Spinal cord (tissue), 10 donors: ENCODE measurements at places on chromosomes 5 and 9.

- DNase-seq = no peak
Measured at GRCh38 chr5:133942614-133943474, 25.6 kb downstream of the C5orf15 start.

DNA sequence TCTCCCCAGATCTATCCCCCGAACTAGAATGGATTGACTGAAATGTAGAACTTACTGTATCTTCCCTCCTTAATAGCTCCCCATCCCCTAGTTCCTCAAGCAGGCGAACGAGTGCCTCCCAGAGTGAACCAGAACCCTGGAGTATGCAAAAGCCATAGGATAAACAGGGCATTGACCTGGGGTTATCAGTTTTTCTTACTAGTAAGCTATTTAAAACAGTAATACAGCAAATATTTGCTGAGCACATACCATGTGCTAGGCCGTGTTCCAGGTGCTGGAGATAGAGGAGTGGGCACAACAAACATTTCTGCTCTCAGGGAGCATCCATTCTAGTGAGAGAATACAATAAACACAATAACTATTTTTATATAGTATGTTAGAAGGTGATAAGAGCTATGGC is 1.8 kb downstream of the SKP2 start:
- DNase-seq = no peak

- no peak for DNase-seq
Measured at GRCh38 chr9:36063804-36064447, 27.2 kb downstream of the RECK start.

GRCh38 chr9:95930277-95930676 is 54.8 kb downstream of the ERCC6L2 start:
- DNase-seq = no peak

DNA sequence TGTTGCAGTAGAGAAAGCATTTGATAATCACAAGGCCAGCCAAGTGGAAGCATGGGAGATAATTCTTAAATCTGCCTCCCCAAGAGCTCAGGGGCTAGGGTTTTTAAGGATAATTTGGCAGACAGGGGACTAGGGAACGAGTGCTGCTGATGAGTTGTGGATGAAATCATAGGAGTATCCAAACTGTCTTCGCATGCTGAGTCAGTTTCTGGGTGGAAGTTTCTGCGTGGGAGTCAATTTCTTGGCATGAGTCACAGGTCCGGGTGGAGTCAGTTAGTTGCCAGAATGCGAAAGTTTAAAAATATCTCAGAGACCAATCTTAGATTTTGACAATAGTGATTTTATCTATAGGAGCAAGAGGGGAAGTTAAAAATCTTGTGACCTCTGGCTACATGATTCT is 112.6 kb downstream of the TMC1 start:
- DNase-seq = no peak

GRCh38 chr5:151036556-151036955 is 16.2 kb downstream of the GPX3 start:
- DNase-seq = no peak

DNA sequence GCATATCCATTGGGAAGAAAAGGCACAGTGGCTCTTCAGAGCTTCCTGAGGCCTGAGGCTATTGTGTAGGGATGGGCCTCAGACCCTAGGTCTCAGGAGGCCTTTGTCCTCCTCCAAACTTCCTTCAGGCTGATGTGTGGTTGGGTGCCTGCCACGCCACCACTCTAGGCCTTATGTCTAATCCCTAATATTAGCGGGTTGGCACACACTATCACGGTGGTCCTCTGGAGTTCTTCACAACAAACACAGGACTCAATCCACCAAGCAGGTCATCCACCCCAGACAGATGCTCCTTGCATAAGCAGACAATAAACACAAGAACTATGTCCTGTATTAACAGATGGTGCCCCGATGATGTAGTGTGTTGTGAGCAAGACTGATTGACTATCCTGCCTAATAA is 31.0 kb upstream of the FSTL4 start:
- no peak for DNase-seq

- no peak for DNase-seq
Measured at GRCh38 chr5:2874099-2874498, 122.6 kb upstream of the IRX2 start.

DNA sequence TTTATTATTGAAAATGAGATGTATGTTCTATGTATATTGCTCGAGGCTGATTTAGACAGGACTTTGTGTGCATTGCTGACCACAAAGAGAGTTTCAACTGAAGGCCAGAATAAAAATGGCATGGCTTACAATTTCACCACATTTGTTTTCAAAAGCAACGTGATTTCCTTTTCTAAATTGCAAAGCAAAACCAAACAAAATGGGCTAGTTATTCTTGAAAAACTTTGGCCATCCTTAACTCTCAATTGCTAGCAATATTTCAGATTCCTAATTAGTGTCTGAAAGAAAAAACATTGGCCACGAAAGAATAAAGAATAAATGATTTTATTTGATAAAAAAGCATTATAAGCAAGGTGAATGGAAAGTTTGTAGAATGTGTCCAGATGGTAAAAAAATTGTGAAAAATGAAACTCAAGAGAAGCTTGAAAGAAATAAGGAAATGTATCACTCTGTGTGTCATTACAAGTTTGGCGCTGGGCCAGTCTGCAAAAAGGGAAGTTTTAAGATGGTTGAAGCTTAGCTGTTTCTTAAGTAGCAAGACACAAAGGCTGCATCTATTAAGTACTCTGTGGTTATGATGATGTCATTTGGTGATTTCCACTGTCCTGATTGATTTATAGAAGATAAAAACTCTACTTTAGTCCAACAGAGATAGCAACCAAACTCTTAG is 89.2 kb upstream of the PRLR start:
- DNase-seq = no peak

DNA sequence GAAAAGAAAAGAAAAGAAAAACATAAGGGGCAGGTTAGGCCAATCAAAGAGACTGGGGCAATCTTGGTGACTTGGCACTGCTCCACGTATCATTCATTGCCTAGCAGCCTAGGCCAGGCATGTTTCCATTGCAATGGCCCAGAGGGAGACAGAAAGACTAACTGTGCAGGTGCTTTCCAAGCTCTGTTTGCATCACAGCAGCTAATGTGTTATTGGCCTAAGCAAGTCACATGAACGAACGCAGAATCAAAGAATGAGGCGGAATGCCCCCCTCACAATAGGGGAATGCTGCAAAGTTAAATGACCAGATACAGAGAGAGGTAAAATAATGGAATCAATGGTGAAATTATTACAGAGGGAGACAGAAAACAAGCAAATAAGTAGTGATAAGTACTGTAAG is 11.1 kb upstream of the VPS13A start:
- no peak for DNase-seq

- DNase-seq = no peak
Measured at GRCh38 chr5:142248853-142249462, 75.9 kb downstream of the SPRY4 start.

GRCh38 chr9:87824216-87824875 is 58.3 kb upstream of the SPATA31E1 start:
- no peak for DNase-seq

DNA sequence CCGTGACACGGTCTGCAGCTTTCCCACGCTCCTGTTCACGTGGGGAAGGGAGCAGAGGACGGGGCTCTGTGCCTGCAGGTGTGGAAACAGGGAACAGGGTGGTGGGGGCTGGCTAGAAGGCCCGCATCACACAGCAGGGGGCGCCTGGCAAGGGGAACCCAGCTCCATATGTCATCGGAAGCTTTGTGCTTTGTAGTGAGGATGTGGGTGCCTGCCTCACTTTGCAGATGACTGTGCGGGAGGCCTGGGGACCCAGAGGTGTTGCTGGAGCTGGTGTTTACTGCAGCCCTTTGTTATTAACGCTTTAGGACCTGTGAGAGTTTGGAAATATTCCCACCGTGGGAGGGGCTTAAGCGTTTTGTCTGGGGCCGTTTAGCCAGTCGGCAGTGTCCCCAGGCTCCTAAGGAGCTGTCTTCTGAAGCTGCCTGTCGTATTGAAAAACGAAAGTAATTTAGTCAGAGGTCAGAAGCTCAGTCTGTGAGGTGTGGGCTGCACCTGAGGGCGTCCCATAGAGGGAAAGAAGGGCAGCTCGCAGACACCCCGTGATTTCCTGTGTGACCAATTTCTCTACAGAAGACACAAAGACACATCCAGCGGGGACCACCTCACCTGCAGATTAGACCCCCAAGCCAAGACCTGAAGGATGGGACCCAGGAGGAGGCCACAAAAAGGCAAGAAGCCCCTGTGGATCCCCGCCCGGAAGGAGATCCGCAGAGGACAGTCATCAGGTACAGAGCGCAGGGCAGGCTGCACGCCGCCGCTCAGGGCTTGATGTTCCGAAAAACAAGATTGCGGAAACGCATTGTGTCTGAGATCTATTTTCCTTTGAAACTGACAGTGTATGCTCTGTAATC is 9.1 kb downstream of the MAN1B1 start:
- DNase-seq = no peak

GRCh38 chr5:57681942-57682341 is 199.3 kb upstream of the ACTBL2 start:
- no peak for DNase-seq

DNA sequence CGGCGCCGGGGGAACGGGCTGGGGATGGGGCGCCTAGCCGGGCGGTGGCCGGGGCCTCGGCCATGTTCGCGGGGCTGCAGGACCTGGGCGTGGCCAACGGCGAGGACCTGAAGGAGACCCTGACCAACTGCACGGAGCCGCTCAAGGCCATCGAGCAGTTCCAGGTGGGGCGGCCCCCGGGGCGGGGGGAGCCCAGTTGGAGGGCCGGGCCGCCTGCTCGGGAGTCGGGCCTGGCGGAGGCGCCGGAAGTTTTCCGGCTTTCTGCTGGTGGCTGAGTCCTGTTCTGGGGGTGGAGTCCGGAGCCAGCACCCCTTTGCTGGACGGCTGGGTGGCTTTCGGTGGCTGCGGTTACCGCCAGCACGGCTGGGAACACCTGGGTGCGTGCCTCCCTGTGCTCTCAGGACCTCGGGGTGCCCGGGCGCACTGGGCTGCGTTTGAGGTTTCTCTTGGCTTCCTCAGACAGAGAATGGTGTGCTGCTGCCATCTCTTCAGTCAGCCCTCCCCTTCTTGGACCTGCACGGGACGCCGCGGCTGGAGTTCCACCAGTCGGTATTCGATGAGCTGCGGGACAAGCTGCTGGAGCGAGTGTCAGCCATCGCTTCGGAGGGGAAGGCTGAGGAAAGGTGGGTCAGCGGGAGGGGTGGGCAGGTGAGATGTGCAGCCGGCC is 454 bp downstream of the NELFB start:
- DNase-seq = no peak

DNA sequence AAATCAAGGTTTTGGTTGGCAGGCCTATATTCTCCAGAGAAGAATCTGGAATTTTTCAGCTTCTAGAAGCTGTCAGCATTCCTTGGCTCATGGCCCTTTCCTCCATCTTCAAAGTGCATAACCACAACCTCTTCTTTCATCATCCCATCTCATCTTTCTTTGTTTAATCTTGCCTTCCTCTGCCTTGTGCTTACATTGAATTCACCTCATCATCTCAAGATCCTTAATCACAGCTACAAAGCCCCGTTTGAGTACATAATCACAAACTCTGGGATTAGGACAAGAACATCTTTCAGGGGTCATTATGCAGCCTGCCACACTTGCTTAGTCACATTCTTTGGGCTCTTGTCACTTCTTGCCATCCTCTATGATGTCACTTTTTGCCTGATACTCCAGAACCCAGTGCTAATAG is 130.3 kb downstream of the FOXD1 start:
- no peak for DNase-seq

- DNase-seq = no peak
Measured at GRCh38 chr9:34623374-34624235, 3.3 kb upstream of the DCTN3 start.

GRCh38 chr5:134252671-134253070 is 26.8 kb upstream of the PPP2CA start:
- no peak for DNase-seq

DNA sequence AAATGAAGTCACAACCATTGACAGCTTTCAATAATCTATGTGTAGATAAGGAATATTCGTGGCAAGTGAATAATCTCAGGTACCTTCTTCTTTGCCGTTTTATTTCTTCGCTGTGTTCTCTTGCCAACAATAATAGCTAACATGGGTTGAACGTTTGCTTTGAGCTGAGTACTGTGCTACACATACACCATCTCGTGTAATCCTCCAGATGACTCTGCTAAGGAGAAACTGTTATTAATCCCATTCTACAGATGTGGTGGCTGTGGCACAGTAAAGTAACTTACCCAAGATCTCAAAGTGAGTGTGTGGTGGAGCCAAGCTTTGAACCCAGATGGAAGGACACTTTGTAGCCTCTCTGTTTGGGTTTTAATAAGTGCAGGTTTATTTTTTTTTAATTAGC is 179.7 kb downstream of the C9orf152 start:
- DNase-seq = no peak

DNA sequence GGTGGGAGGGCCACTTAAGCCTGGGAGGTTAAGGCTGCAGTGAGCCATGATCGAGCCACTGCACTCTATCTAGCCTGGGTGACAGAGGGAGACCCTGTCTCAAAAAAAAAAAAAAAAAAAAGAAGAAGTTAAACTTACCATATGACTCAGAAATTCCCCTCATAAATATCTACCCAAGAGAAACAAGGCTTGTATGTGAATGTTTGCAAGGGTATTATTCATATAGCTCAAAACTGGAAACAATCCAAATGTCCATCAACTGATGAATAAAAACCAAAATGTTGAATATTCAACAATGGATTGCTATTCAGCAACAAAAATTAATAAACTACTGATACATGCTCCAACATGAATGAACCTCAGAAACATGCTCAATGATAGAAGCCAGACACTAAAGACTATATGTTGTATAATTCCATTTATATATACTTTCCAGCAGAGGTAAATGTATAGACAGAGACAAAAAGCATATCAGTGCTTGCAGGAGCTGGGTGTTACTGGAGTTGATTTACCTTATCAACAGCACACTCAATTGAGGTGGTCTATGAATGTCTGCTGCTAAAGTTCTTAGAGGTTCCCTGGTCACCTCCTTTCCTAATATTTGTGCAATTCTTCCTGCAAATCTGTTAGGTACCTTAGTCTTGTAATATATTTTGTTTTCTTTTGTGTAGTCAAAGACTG is 5.3 kb upstream of the SREK1 start:
- no peak for DNase-seq

DNA sequence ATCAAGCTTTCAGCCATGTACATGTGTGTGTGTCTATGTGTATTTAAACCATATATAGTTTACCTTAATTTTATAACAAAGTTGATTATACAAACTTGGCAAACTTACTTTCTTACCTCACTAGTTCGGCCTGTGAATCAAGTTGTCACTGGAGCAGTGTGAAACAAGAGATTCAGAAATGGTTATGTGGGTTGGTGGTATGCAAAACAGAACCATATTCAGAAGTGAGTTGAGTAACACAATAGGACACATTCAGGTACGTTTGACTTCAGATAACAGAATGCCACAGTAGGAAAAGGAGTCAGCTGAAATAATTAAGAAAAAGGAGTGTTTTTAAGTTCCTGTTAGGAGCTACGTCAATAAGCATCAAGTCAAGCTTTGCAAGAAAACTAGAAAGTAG is 21.5 kb downstream of the XPA start:
- DNase-seq = no peak

- no peak for DNase-seq
Measured at GRCh38 chr9:27591093-27591492, 17.8 kb upstream of the C9orf72 start.

DNA sequence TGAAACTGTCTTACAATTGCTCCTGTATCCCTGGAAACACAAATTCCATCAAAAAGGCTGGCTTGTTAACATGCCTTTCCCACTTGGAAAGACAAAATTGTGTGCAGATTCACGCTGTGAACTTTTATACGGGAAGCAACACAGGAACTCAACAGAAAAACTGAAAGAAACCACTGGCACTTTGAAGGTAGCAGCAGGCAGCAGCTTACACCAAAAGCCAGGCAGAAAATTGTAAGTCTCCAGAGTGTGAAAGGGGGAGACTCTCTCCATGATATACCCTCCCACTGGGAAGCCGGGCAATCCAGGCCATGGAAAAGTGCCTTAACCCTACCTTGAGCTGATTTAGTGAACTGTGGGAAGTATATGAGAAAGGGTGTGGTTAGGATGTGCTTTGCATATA is 943.7 kb downstream of the CDH18 start:
- DNase-seq = no peak
